ENCODE measurements at places on chromosomes 2 and 18.

GRCh38 chr2:3595985-3596384 lies 1.1 kb downstream of the COLEC11 start:
- ATAC-seq, result peak; percentile 9

DNA sequence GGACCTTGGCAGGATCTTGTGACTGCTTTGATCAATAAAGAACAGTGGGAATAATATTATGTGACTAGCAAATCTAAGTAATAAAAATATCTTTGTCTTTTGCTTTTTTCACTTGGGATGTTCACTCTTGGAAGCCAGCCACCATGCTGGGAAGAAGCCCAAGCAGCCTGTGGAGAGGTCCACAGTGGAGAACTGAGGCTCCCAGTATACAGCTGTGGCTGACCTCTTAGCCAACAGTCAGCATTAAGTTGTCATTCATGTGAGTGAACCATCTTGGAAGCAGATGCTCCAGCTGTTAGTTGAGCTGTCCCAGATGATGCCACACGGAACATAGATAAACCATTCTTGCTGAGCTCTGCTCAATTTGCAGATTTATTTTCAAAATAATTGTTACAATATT lies 160.0 kb downstream of the OSR1 start:
- ATAC-seq, result no peak

DNA sequence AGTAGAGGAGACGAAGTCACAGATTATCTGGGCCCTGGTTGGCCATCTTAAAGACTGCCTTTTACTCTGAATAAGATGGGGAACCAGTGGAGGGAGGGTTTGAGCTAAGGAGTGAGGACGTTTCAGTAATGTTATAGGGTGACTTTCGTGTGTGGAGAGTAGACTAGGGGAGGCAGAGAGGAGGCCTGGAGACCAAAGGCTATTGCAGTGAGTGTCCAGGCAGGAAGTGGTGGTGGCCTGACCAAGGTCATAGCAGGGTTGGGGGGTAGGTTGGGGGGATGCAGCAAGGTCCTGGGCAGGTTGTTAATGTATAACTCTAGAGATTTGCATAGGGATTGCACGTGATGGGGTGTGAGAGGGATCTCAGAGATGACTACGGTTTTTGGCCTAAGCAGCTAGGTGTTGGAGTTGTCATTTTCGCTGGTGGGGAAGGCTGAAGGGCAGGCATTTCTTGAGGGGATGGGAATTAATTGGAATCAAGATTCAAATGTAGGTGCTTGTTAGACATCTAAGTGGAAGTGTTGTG lies 4.9 kb downstream of the CEP192 start:
- ATAC-seq, result no peak

DNA sequence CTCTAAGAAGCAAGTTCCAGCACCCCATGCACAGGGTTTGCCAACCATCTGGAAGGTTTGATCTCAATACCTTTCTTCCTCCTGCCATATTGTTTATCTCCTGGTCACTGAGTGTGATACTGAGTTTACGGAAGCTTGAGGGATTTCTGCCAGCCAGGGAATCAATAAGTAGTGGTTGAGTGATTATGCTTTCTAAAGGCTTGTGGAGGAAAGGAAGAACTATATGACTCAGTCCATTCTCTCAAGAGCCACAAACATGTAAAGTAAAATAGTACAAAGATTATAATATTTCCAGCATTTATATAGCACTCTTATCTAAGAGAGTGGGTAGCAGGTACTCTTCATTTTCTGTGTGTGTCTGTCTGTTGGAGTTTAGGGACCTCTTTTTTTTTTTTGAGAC lies 49.2 kb downstream of the SLC4A3 start:
- ATAC-seq, result no peak

GRCh38 chr2:7725850-7726242 lies 808.6 kb downstream of the RNF144A start:
- no peak for ATAC-seq

- ATAC-seq, result no peak
Observed at GRCh38 chr18:13471971-13472628, 253.5 kb downstream of the LDLRAD4 start.

DNA sequence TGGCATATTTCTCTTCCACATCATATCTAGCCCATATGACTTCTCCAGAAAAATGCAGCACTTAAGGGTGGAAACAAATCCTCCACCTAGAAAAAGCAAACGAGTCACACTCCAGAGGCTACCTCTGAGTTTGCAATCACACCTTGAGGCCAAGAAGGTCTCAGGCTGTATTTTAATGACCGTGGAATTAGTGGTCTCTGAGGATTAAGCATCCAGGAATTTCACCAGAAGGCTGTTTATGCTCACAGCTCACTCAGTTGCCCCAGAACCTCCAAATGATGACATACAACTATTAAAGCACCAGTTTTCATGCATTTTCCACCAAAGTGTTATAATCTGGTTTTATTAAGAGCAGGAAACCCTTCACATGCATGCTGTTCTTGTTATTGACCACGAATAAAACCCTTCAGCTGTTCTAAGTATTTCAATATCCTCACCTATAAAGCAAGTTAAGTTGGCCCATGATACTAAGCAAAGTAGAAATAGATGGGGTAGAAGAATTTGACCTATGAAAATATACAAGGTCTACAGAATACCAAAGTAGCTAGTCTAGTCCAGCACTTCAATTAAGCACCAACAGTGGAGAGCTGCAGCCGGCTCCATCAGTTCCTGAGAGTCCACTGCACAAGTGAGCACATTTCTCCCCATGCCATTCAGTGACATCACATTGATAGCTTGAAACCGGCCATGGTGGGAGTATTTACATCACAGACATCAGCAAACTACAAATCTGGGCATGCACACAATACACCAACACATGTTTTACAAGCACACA lies 39.5 kb upstream of the SLC14A1 start:
- ATAC-seq, result no peak

GRCh38 chr2:85455552-85456090 lies 37.1 kb downstream of the SH2D6 start:
- ATAC-seq, result no peak

DNA sequence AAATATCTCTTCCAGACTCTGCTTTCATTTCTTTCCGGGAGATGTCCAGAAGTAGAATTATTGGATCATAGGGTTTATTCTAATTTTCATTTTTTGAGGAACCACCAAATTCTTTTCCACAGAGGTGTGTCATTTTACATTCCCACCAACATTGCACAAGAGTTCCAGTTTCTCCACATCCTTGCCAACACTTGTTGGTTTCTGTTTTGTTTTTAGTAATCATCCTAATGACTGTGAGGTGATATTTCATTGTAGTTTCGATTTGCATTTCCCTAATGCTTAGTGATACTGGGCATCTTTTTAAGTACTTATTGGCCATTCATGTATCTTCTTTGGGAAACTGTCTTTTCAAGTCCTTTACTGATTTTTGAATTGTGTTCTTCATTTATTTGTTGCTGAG lies 513.1 kb downstream of the PARD3B start:
- ATAC-seq, result no peak

GRCh38 chr18:28439870-28440269 lies 262.9 kb upstream of the CDH2 start:
- peak; percentile 69 for ATAC-seq

DNA sequence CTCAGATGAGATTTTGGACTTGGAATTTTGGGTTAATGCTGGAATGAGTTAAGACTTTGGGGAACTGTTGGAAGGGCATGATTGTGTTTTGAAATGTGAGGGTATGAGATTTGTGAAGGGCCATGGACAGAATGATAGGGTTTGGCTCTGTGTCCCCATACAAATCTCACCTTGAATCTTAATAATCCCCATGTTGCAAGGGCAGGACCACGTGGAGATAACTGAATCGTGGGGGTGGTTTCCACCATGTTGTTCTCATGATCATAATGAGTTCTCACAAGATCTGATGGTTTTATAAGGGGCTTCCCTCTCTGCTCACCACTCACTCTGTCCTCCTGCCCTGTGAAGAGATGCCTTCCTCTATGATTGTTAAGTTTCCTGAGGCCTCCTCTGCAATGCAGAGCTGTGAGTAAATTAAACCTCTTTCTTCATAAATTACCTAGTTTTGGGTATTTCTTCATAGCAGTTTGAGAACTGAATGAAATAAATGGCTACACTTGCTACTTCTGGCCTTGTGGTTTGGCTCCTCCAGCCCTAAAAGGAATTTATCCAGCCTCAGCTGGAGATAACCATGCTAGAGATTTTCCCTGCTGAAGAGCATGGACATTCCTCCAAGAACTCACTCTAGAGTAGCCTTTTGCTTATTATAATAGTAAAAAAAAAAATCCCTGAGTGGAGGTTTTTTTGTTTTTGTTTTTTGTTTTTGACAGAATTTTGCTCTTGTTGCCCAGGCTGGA lies 144.3 kb upstream of the TFPI start:
- no peak for ATAC-seq

DNA sequence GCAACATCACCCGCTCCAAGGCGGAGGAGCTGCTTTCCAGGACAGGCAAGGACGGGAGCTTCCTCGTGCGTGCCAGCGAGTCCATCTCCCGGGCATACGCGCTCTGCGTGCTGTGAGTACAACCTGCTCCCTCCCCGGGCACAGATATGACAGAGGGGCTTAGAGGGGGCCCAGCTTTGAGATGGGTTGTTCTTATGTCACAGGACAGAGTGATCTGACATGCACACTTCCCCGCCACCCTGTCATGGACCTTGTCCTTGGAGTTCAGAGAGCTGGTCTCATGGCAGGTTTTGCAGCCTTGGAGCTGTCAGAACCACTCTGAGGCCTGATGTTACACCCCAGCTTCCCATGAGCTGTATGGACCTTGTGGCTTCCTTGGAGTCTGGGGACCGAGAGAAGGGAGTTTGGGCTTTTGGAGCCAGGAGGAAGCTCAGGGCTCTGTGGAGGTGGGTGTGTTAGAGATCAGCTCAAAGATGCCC lies 398 bp downstream of the INPP5D start:
- ATAC-seq, result no peak

DNA sequence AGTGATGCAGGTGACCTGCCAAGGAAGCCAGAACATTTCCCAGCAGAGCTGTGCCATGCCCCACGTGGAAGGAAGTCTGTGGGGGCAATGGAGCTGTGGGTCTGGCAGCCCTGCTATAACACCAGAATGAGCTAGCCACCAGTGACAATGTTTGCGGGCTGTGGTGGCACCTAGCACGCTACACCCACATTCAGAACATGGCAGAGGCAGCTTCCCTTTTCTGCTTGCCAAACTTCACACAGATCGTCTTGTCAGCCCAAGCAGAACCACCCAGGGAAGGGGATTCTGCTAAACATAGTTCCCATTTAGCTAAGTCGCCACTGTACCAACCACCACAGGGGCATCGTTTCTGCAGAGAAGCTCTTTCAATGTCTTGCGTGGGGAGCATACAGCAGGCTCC lies 27.0 kb upstream of the CCDC93 start:
- ATAC-seq, result no peak

DNA sequence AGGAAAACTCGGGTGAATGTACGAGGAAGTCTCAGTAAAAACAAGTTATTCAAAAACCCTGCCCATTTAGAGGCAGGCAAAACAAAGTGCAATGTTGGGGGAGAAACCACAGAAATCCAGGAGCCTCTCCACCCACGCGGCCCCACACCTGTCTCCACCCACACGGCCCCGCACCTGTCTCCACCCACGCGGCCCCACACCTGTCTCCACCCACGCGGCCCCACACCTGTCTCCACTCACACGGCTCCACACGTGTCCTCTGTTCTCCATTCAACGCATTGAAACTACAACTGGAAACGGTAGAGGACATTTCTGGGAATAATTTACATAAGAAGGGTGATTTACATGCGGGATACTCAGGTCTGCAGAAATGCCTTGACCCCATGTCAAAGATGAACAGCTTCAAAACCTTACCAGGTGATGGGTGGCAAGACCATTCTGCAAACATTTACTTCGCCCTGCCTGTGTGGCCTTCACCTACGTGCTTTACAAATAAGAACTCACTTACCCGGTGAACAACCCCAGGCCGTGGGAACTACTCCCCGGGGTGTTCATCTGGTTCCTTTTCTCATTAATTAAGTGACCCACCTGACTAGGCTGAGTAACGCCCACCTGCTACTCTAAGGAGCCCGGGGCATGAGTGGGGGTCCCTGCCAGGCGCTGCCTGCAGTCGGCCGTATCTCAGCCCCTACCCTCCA lies 100.4 kb downstream of the EIPR1 start:
- ATAC-seq, result no peak

GRCh38 chr2:183614799-183615435 lies 490.7 kb downstream of the NUP35 start:
- ATAC-seq, result peak; percentile 94

- ATAC-seq, result no peak
Observed at GRCh38 chr2:3172265-3172935, 205.2 kb downstream of the EIPR1 start.

DNA sequence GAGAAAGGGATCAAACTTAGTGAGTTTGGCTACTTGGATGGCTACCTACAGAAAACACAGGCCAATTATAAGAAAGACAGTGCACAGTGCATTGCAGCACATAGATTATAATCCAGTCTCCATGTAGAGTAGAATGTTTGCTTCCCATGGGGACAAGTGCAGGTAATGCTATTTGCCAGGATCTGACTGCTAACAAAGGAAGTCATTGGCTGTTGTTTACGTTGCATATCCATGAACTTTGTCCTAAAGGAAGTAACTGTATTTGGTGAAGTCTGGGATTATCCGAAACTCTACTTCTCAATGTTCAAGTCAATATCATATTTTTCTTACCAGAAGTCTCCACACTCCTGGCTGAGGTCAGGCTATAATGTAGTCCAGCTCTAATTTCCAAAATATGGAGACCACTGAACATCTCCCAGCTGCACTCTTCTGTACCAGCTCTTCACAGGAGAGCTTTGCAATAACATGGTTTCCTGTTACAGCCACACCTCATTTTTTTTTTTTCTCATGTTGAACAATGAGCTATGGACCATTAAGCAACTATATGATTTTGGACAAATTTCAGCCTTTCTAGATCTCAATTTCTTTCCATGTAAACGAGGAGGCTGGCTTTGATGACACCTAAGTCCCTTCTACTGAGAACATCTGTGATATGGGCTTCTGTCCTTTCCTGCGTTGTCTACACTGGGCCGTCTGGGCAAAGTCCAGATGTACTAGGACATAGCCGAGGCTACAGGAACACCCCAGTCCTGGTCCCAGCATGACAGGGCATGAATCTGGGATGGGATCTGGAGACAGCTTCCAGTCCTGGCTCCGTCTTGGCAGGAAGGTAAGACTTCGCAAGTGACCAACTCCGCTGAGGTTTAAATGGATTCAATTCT lies 154.8 kb downstream of the LAMA1 start:
- no peak for ATAC-seq

- no peak for ATAC-seq
Observed at GRCh38 chr2:75054296-75054695, 95.9 kb downstream of the POLE4 start.

- peak; percentile 82 for ATAC-seq
Observed at GRCh38 chr2:28356095-28356911, 36.4 kb upstream of the FOSL2 start.

- ATAC-seq, result no peak
Observed at GRCh38 chr2:53877556-53877955, 17.8 kb upstream of the GPR75 start.

GRCh38 chr2:222792001-222792611 lies 68.7 kb upstream of the ACSL3 start:
- no peak for ATAC-seq

- peak; percentile 98 for ATAC-seq
Observed at GRCh38 chr2:17171446-17172049, 346.7 kb downstream of the RAD51AP2 start.

DNA sequence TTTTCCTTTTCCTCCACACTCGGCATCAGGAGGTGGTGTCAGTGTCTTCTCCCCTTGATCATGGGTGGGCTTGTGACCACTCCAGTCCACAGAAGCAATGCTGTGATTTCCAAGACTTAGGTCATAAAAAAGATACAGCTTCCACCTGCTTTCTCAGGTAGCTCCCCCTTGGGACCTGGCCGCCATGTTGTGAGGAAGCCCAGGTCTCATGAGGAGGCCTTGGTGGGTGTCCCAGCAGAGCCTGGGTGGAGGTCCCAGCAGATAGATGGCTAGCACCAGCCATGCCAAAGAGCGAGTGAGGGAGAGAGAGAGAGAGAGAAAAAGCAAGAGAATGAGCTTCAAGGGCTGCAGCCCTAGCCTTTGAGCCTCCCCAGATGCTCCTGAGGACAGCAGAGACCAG lies 16.0 kb downstream of the SLC66A2 start:
- ATAC-seq, result no peak

All from SK-N-SH treated with all-trans-retinoic acid at 6 μM for 48 hours (cell line).